NCI-H1417 treated with DMSO at 0.1 percent for 48 hours (cell line): ENCODE measurements at places on chromosomes 3 and 15.

GRCh38 chr3:133697960-133698359 is 36.2 kb upstream of the TOPBP1 start:
- DNase-seq, result no peak

- no peak for DNase-seq
Observed at GRCh38 chr3:82163907-82164520, 402.6 kb upstream of the GBE1 start.

DNA sequence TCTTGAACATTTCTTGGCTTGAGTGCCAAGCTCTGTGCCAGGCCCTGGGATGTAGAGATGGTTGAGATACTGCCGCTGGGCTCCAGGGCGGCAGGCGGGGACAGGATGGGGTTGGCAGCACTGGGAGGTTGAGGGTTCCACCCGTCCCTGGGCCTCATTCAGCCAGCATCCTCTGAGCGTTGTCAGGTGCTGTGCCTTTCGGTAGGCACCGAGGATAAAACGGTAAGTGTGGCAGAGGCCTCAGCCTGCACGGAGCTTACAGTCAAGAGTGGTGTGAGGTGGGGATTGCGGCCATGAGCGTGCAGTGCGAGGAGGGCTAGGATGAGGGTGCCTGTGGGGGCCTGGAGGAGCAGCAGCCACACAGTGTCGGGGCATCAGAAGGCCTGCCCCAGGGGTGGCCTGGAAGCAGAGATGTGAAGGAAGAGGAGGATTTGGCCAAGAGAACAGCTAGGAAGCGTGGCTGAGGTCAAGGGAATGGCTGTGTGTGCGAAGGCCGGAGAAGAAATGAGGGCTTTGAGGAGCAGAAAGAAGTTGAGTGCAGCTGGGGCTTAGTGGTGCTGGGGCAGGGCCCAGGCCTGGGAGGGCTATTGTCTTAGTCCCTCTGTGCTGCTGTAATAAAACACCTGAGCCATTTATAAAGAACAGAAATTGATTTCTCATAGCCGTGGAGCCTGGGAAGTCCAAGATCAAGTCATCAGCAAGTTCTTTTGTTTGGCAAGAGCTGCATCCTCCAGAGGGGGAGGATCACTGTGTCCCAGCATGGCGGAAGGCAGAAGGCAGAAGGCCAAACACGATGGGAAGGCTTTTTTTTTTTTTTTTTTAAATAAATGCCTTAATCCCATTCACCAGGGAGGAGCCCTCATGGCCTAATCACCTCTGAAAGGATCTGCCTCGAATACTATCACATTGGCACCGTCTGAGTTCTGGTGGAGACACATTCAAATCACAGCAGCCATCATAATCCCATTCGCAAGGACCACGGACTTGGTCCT is 22.7 kb downstream of the CORO2B start:
- no peak for DNase-seq

DNA sequence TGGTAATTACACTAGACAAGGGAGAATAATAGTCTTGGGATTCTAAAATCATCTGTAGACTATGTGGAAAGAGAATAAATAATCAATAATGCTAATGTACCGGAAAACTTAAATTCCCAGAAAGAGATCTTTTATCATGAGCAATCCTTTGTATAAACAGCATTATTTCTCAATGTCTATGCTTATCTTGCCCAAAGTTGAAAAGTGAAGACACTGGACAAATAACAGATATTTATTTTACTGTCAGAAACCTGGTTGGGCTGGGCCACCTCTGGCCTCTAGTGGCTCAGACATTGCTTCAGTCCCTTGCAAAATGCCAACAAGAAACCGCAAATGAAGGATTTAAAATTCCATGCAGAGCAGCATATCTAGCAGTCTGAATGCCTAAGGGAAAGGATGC is 409.9 kb downstream of the FHIT start:
- DNase-seq, result no peak

GRCh38 chr3:165642761-165643420 is 194.3 kb downstream of the BCHE start:
- no peak for DNase-seq

DNA sequence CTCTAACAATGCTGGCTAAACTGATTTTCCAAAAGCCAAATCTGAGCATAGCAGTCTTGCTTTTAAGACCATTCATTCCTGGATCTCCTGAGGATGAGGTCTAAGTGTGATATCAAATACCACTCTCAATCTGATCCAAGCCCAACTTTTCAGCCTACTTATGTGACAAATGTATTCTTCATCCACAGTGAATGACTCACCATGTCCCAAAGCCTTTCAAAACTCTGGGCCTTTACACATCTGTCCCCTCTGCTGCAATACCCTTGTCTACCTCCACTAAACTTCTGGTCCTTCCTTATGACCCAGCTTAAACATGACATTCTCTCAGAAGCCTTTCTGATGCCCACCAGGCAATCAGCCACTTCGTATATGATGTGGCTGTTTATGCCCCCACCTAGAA is 4.6 kb downstream of the ANAPC13 start:
- no peak for DNase-seq

DNA sequence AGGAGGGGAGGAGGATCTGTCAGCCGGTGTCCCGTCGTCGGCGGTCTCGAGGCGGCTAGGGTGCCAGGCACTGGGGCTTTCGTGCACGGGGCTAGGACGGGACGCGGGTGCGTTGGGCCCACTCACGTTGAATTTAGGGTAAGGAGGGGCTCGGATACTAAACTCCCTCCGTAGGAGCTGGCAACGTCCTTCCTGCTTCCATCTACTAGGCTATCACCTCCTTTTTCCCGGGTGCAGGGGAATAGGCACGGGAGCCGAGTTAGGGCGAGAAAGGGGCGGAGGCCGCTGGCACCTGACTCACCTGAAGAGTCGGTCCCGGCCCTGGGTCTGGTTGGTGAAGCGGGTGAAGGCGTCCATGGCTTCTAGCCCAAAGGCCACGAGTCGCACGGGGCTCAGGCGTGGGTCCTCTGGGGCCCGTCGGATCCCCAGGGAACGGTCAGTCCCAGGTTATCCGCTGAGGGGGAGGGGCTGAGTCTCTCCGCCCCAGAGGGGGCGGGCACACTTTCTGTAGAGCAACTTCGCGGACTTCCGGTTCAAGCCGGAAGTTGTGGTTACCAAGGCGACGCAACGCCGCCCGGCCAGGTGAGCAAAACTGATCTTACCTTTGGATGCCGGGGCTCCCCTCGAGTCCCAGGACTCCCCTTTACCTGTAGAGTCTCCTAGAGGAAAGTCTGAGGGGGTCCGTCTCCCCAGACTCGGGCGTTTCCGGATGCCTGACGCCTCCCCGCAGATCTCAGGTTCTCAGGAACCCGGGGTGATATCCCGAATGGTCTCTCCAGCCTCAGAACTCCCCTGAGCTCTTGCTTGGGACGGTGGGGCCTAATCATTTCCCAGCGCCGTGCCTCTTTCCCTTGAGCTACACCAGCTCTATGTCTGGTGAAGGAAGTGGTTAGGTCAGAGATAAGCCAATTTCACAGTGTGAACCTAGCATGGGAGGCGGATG is at the start of the genes PEX11A and WDR93:
Gene PEX11A (minus strand): TSS at position 479 of the 943 bp plus-strand sequence. CDS start 122 bp downstream, at position 357.
Gene WDR93 (plus strand): TSS at position 536 of the 943 bp plus-strand sequence. CDS start 10,936 bp downstream, outside the sequence.
- peak; percentile 66 for DNase-seq

GRCh38 chr15:80449825-80450224 is 45.6 kb downstream of the ARNT2 start:
- no peak for DNase-seq

- DNase-seq, result no peak
Observed at GRCh38 chr3:160480931-160481330, 31.3 kb upstream of the TRIM59 start.

- DNase-seq, result no peak
Observed at GRCh38 chr3:13132731-13133410, 59.6 kb upstream of the IQSEC1 start.

- DNase-seq, result no peak
Observed at GRCh38 chr15:78668987-78669386, 28.0 kb upstream of the CHRNB4 start.

- no peak for DNase-seq
Observed at GRCh38 chr3:75235631-75236030, 428.5 kb upstream of the FRG2C start.

DNA sequence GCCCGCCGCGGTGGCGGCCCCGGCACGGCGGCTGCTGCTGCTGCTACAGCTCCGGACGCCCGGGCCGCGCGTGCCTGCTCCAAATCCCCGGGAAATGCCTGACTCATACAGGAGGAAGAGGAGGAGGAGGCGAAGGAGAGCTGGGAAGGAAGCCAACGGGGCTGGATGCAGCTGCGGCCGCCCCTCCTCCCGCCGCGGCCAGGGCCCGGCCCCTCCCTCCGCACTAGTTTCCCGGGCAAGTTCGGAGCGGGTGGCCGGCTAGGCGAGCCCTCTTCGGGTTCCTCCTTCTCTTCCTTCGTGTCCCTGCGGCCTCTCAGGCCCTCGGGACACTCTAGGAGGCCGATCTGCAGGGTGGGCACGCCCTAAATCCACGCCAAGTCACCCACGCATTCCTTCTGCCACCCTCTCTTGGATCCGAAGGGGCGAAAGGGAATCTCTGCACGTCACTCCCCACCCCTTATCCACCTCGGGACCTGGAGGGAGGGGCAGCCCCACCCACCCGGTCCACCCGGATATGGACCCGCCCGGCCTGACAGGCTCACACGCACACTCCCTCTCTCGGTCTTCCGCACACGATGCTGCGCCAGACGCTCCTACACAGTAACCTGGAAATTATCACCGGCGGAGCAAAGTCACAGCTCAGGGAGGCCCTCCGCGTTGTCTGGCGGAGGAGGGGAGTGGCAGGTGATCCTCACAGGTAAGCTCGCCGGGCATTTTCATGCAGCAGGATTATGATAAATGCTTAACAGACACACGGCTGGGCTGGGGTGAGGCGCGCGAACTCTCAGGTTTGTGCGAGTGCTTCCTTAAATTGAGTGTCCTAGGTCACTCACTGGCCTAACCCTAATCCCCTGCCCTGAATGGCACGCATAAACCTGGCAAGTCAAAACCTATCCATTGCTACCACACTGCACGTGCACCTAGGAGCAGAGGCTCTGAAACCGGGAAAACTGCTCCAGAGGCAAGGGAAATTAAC is at the start of the genes OSBPL10 and ZNF860:
Gene OSBPL10 (minus strand): TSS at position 57 of the 976 bp plus-strand sequence. CDS start 83 bp downstream, outside the sequence.
Gene ZNF860 (plus strand): TSS at position 545 of the 976 bp plus-strand sequence. CDS start 7,330 bp downstream, outside the sequence.
- DNase-seq, result peak; percentile 22

DNA sequence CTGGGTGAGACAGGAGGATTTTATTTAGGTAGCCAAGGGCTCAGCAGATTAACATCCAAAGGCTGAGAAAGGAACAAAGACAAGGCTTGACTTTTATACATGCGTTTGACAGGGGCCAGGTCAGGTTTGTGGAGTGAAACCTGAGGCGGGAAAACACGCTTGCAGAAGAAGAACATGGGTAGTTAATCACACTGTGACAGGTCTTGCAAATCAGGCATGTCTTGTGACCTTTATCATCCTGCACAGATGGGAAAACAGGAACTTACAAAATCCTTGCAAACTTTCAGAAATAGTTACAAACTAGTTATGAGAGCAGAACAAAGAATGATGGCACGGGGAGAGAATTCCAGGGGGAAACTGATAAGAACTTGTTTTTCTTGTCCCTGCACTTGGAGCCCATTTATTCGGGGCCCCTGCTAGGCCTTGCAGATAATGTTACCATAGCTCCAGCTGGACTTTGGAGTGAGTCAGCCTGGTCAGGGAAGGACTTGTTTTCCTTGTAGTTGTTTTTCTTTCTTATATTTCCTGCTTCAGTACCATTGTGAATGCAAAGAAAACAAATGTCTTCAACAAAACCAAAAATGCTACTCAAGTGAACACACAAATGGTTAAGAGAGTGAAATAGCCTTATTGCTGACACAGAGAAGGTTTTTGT is 965.9 kb upstream of the ROBO1 start:
- DNase-seq, result no peak

DNA sequence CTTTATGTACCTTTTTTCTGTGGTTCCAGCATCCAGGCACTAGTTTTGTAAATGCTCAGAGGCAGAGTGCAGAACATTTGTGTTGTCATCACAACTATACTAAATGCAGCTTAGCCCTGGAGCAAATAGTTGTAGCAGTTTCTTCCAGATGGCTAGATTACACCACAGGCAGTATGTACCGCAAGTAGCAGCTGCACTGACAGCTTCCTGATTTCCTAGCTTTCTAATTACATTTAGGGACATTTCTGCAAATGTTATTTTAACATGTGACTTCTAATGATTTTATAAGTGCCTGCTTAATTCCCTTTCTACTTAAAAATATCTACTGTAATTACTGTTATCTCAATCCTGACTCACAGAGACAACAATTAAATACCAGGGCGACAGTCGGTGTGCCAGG is 106.5 kb downstream of the NR2E3 start:
- DNase-seq, result no peak

- no peak for DNase-seq
Observed at GRCh38 chr3:1326546-1326945, 233.7 kb downstream of the CNTN6 start.

- DNase-seq, result no peak
Observed at GRCh38 chr3:2420919-2421318, 322.3 kb downstream of the CNTN4 start.

DNA sequence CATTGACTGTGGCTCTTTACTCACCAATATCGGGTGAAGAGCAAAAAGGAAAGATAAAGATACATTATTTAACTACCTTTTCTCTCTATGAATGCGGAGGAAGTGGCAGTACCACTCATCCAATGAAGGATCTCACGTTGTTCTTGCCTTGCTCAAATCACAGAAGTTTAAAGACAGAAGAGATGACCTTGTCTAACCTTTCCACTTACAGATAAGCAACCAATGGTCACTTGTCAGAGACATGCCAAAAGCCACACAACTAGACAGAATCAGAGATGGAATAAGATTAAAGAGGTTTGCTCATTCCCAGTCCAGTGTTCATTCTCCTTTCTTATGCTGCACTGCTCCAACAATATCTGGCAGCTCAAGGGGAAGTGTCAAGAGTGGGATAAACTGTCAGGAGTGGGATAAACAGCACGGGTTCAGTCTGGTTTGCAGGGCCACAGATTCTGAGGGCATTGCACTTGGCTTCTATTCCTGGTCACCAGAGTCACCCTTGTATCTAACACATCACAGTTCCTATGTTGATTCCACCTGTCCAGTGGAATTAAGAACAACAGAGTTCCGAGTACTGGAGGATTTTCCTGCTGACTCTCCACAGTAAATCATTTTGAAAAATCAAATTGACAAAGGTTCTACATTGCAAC is 6.7 kb downstream of the VPS13C start:
- no peak for DNase-seq

- DNase-seq, result no peak
Observed at GRCh38 chr3:54771050-54771449, 156.8 kb downstream of the LRTM1 start.
